Caco-2 (cell line): ENCODE measurements at places on chromosomes 5 and 9.

GRCh38 chr5:172595596-172596455, 45.2 kb upstream of the NEURL1B start:
- no peak for DNase-seq

- DNase-seq = no peak
Observed at GRCh38 chr5:65809817-65810531, 88.0 kb downstream of the NLN start.

DNA sequence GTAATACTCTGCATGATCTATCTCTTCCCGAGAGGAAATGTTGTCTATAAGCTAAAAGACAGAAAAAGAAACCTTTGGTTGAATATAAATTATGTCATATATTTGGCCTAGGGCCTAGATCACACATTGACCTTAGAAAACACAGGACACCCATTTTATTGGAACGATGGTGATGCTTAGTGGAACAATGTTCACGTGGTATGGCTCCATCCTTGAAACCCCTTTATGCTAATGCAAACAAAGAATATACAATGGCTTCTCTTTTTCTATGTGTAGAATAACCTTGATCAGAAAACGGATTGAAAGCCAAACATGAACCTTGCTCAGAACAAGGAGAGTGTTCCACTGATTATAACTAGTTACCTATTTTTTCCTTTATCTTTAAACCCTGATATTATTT, 24.5 kb downstream of the MRPS27 start:
- DNase-seq = no peak

DNA sequence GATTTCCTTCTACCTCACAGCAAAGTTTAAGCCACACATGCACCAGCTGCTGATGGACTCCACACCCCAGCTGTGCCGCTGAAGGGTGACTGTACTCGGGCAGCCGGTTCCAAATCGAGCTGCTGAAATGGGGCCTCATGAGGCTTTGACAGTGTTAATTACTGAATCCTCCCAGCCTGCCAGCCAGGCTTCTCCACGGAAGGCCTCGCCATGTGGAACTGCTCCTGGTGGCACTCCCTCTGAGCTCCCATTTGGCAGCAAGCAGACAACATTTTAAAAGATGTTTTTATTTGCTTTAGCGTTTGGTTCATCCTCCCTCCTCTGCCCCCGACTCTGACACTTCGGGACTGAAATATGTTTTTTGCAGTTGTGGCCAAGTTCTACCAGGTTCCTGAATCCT, 479.4 kb upstream of the MPDZ start:
- DNase-seq = no peak

DNA sequence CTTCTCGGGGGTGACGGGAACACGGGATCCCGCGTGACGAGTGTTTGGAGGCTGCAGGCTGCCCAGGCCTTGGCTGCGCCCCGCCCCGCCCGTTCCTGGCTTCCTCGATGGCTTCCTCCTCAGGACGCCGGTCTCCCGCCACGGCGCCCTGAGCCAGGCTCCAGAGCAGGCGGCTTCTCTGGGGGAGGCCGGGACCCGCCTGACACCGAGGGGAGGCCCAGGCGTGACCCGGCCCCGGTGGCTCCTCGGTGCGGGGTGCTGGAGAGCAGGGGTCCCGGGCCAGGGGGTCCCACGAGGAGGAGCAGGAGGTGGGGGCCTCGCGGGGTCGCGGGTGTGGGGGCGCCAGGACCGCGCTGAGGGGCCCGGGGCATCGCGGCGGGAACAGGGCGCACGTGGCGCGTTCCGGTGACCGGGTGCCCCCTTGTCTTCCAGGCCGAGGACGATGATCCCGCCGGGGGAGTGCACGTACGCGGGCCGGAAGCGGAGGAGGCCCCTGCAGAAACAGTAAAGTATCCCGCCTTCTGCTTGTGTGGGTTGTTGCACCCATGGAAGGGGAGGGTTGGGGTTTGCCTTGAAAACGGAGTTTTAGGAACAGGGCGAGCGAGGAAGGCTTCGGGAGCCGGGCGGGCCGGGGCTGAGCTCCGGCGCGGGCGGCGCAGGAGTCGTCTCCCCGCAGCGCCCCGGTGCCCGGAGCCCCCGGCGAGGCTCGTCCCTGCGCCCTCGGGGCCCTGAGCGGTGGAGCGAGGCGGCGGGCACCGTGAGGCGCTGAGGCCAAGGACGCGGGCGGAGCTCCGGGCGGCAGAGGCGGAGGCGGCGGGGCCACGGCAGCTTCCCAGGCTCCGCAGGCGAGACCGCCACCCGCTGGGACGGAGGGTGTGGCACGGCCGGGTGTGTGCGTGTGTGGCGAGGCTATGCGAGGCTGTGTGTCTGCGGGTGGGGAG, 22.2 kb downstream of the AHRR start:
- no peak for DNase-seq

- DNase-seq = no peak
Observed at GRCh38 chr5:55509796-55510522, 24.8 kb downstream of the PLPP1 start.

DNA sequence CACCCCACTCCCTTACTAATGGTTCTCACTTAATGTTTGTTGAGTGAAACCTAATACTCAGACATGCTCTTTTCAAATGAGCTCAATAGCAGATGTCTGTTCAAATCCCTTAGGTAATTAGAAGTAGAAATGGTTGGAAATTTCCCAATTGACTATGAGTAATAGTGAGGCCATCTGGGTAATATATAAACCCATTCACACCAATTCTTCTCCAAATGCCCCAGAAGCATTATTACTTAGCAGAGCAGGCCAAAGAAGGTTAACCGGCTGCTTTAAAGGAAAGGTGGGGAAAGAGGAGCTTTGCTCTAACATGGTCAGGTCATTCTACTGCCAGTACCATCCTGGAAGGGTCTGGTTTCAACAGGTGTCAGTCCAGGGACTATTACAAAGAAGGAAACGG, 119.5 kb upstream of the MTAP start:
- DNase-seq = no peak

DNA sequence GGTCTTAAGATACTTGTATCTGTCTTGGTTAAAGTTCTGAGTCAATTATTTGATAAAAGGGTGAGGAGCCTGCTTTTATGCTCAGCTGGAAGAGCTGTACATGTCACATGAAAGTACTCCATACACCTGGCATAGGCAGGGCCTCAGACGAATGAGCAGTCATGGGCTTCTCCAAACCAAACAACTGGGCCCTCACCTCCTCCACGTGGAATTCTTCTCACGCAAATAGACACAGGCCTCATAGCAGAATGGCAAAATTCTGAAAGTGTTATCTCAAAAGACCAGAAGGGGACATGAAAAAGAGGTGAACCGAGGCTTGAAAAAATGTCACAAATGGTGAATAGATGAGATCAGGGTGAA, 48.6 kb downstream of the FAM240B start:
- DNase-seq = no peak

GRCh38 chr5:123422433-123423277, 548 bp downstream of the CEP120 start:
- no peak for DNase-seq

GRCh38 chr5:79464695-79465332, 49.1 kb downstream of the HOMER1 start:
- peak; percentile 11 for DNase-seq

DNA sequence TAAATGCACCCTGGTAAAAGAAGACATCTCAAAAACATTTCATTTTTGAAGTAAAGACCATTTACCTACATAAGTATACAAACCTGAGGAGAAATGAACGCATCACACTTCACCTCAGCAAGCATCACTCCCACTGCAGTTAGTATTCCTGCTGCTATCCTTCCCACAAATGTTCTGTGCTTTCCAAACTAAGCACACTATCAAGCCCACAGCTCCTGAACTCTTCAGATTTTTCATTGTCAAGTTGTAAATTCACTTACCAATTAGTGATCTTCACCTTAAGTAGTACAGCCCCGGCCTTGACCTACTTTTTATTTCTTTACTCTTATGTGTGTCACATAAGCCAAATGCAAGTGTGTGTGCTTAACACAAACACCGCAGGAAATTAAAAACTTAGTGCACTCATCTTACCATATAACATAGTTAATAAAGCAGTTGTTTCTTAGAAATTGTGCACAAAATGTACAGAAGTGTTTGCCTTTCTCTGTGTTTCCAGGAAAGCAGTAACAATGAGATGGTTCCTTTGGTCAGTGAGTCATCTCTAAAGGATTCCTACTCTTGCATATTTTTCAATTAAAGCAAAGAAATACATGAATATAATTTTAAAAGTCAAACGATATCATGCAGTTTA, 169.4 kb downstream of the APBA1 start:
- no peak for DNase-seq

DNA sequence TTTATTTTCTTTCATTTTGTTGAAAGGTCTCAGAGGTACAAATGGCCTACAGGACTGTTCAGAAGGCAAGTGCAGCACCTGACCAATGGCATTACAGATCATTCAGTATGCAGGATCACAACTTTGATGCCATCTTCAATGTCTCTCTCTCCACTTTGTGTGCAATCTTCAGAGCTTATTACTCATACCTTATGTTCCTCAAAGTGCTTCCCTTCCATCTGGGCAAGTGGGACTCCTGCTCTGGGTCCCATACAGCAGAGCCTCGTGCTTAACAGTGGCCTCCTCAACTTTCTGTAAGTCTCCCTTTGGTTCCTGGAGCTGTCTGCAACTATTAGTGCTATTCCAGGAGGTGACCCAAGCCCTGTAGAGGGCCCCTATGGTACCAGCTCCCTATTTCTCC, 358.4 kb upstream of the RPS23 start:
- DNase-seq = no peak

DNA sequence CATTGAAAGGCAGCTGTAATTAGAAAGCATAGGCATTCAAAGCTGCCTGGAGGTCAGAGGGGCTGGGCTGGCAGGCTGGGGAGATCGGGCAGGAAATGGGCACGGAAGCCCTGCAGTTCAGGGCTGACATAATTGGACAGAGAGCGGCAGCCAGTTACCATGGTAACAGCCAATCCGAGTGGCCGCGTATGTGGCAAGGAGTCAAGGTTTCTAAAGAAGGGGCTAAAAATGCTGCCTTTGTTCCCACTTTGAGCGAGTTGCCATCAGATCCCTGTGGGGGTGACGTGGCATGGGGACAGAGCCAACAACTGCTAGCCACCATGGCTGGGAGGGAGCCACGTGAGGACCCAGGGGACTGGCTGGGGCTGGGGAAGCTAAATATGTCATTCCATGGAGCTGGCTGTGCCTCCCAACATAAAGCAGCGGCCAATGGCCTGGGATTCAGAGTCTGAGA, 44.7 kb upstream of the NDFIP1 start:
- no peak for DNase-seq

GRCh38 chr9:18718393-18718792, 244.4 kb downstream of the ADAMTSL1 start:
- no peak for DNase-seq

GRCh38 chr9:134165357-134166315, 1.3 kb upstream of the RNU6ATAC start:
- peak; percentile 62 for DNase-seq

- DNase-seq = no peak
Observed at GRCh38 chr9:109101202-109101595, 18.5 kb downstream of the TMEM245 start.

GRCh38 chr9:100473276-100474081, 530 bp downstream of the TMEFF1 start:
- DNase-seq = peak; percentile 66

DNA sequence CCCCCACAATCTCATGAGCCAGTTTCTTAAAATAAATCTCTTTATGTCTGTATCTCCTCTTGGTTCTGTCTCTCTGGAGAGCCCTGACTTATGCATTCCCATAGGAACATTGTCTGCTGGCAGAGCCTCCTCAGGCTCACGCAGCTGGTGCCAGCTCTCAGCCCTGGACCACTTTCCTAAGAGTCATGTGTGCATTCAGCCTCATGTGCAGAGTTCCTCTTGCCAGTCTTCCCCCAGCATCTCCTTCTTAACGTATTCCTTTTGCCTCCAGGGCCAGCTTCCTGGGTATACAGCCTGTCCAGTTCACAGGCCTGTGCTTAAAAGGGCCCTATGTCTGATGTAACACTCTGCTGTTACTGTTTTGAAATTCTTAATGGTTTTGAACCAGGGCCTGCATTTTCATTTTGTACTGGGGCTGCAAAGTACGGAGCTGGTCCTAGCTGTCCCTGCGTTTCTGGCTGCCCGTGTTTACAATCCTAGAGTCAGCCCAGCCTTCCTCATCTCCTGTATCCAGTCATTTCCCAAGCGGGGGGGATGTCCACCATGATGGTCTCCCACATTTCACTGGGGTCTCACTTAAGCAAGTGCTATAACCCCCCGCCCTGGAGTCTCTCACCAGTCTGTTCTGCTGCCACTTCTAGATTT, 18.1 kb downstream of the ANKRD33B start:
- DNase-seq = no peak

DNA sequence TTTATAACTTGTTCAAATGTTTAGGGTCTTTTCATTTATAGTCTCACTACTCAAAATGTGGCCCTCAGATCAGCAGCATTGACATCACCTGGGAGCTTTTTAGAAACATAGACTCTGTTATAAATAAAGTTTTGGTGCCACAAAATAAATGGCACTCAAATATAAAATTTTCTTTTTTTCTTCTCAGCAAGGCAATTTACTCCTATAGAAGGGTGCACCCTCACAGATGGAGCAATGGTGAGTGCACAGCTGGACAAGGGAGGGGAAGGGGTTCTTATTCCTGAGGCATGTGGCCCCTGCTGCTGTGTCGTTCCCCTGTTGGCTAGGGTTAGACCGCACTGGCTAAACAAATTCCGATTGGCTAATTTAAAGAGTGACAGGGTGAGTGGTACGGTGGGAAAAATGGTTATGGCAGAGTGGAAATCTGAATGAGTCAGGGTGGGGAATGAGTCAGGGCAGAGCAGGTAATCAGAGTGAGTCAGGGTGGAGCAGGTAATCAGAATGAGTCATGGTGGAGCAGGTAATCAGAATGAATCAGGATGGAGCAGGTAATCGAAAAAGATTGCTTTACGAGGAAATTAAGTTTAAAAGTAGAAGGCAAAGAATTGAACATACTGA, 31.8 kb upstream of the C7 start:
- no peak for DNase-seq
